Urinary bladder (tissue), 4 donors: ENCODE measurements at places on chromosomes 1 and 21.

DNA sequence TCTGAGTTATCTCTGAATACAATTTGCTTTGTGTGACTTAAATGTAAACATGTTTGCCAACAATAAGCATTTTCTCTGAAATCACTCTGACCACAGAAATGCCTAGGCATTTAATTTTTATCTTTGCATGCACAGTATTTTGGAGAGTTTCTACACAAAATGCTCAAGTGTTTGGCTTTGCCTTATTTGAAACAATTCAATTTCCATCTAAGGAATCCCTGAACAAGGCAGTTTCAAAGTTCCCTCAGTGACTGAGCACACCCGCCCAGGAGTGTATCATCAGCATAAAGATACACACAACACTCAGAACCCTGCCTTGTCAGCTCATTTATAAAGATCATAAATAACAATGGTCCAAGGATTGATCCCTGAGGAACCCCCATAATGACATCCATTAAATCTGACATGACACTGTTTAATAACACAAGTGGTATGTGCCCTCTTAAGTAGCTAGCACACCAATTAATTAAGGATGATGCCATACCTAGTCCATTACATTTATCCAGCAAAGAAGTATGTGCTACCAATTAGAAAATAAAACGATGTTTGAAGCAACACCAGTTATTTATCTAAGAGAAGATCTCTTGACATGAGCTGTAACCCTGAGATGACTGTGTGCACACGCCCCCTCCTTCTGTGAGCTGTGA is 585.8 kb downstream of the ADGRL2 start:
- no peak for DNase-seq

GRCh38 chr1:51484591-51484990 is 34.5 kb downstream of the EPS15 start:
- DNase-seq: no peak

DNA sequence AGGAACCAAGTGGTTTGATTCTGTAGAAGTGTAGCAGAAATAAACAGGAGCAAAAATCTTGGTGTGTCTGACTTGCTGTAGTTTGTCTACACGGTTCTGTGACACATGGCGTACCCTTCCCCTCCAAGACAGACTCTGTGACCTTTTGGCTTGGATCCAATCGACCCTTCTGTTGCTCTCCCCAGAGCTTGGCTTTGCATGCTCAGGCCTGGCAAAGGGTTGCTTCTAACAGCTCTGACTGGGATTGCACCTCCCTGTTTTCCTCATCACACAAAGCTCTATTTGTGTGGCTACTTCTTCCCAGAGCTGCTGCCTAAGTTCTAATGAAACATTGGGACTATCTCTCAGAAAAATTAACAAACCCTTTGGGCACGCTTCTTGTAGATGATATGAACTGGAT is 24.0 kb downstream of the NGF start:
- DNase-seq: no peak

DNA sequence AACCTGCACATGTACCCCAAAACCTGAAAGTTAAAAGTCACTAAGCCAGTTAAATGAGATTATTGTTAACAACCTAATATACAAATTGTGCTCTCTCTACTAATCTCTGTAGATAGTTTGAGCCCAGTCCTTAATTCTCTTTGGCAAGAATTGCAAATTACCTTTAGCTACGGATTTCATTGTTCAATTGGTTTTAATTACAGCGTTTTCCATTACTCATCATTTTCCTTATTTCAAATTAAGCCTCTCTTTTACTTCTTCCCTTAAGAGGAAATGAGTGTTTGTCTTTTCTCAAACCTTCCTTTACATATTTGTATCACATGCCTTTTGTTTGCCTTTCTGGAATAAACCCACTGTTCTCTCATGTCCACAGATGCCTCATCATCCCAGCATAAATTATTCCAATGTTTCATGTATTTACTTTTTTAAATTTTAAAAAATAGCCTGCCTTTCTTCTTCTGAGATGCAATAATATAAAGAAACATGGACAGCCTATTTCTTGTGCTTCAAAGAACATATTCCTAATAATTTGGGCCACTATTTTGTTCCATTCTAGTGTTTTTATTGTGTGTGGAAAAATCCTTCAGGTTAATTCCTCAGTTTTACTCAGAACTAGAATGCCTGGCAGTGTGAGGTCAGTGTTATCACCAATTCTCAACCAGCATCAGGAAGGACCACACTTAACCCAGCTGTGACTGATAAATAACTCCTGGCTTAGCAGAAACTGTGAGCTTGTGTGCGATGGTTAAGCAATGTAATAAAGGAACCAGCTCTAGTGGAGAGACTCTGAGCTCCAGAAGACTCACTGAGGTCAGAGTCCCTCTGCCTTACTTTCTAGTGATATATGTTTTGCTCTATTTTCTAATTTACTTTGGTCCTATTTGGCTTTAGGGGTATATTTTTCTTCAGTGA is 600.5 kb downstream of the LTN1 start:
- no peak for DNase-seq

GRCh38 chr1:11134251-11134897 is 34.7 kb upstream of the EXOSC10 start:
- no peak for DNase-seq

GRCh38 chr1:80837066-80837465 is 963.7 kb upstream of the ADGRL2 start:
- DNase-seq: no peak

DNA sequence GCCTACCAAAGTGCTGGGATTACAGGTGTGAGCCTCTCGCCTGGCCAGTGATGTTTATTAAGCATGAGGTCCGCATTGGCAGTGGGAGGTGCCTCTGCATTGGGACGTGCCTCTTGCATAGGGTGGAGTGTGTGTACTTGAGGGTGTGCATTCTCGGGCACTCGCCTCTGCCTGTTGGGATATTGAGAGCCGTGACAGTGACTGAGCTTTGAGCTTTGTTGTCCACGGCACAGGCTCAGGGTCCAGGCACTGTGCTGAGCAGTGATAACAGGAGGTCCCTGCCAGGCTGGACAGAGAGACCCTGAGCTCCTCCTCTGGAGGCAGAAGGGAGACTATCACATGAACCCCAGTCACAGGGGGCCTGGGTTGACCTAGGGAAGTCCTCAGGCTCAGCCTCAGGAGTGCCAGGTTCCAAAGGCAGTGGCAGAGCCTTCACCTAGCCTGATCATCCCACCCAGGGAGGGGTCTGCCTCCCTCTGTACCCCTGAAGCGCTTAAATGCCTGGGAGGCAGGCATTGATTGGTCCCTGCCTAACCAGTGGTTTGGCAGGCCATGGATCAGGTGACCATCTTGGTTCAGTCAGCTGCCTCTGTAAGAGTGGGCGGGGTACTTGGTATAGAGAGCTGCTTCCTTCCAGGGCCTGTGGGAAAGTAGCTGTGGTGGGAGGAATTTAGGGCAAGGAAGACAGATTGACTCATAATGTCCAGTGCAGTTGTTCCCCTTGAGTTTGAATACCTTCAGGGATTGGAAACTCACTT is 213.8 kb upstream of the TMEM51 start:
- DNase-seq: no peak

DNA sequence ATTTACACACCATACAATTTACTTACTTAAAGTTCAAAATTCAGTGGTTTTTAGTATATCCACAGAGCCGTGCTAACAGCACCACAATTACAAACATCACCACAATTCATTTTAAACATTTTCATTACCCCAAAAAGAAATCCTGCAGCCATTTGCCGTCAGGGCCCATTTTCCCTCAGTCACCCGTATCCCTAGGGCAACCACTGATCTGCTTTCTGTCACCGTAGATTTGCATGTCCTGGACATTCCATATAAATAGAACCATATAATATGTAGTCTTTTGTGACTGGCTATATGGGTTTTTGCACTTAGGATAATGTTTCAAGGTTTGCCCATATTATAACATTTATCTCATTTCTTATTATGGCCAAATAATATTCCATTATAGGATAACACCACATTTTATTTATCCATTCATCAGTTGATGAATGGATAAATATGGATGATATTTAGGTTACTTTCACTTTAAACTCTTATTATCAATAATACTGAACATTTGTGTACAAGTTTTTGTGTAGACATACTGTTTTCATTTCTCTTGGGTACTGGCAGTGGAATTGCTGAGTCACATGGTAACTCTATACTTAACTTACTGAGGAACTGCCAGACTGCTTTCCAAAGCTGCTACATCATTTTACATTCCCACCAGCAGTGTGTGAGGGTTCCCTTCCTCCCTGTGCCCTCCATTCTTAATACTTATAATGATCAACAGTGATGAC is 68.9 kb downstream of the ST3GAL3 start:
- no peak for DNase-seq

DNA sequence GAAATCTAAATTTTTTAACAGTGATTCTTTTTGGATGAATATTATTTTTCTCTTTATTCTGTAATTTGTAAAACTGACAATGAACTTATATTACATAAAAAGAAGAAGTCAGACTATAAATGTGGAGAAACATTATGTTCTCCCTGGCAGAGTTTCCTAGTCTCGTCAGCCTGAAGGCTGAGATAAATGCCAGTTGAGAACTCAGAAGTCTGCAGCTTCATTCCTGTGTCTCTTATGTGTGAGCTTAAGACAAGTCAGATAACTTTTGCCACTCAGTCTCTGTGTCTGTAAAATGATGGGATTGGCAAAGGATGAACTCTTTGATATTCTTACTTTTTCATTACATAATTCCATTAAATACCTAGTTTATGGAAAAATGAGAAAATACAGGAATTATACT is 568.8 kb upstream of the ZRANB2 start:
- DNase-seq: no peak

- no peak for DNase-seq
Measured at GRCh38 chr1:36934061-36934460, 100.3 kb downstream of the GRIK3 start.

DNA sequence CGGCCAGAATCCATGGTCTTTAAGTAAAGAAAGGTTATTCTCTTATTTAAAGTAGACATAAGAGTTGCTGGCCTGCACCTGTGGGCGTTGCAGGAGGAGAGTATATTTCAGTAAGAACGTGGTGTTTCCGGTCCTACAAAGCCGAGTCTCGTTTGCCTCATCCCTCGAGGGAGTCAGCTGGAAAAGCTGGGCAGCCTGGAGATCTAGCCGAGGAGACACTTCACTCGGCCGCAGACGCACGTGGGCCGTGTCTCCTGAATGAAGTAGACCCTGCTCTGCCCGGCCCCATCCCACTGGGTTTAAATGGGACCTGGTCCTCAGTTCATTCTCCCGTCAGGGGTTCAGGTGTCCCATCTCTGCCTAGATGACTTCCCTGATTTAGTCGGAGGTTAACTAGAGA is 14.9 kb downstream of the SLC45A1 start:
- DNase-seq: no peak

DNA sequence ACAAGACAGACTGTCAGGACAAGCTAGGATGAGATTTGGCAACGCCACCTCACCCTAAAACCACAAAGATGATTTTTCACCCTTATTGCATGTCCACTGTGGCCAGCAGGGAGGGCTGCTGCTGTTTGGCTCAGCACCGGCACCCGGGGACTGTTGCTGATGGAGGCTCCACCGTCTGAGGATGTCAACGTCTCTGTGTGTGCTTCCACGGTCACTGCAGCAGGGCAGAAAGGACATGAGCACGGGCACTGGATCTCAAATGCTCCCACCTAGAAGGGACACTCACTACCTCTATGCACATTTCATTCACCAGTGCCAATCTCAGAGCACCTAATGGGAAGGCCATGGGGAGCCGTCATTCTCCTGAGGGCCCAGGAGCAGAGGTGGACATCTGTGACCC is 599.6 kb downstream of the PTPRU start:
- no peak for DNase-seq

GRCh38 chr1:115373305-115373704 is 35.3 kb upstream of the NGF start:
- DNase-seq: no peak

DNA sequence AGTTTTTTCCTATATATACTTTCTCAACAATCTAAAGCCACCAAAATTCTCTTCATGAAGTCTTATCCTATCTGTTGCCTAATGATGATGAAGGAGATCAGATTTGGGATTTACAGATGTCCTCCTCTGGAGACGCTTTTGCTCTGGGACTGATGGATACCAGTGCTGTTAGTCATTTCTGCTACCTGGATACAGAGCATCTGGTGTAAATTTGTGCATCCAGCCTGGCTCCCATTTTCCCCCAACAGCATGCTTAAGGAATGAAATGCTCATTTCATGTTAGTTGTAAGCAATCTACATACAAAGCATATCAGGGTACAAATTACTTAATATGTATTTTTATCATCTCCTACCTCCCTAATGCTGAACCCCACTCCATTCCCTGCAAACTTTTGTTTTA is 57.7 kb downstream of the HNRNPR start:
- DNase-seq: no peak

DNA sequence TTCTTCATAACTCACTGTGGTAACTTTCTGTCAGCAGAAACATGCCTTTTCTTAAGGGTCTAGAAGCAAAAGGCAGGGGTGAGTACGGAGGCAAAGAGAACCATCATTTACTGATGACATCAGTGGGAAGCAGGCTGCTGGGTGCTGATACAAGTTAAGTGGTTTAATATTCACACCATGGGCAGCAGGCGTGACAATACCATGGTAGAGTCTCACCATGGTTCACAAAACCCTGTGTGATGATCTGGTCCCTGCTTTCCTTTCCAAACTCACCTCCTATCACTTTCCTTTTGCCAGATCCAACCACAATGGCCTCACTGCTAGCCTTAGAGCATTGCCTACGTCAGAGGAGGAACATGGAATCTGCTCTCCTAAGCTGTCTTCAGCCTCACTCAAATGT is 8.7 kb downstream of the MAB21L3 start:
- DNase-seq: no peak

- no peak for DNase-seq
Measured at GRCh38 chr1:101233495-101233894, 3.3 kb upstream of the S1PR1 start.

GRCh38 chr1:22889213-22889827 is 83.3 kb downstream of the LACTBL1 start:
- no peak for DNase-seq

DNA sequence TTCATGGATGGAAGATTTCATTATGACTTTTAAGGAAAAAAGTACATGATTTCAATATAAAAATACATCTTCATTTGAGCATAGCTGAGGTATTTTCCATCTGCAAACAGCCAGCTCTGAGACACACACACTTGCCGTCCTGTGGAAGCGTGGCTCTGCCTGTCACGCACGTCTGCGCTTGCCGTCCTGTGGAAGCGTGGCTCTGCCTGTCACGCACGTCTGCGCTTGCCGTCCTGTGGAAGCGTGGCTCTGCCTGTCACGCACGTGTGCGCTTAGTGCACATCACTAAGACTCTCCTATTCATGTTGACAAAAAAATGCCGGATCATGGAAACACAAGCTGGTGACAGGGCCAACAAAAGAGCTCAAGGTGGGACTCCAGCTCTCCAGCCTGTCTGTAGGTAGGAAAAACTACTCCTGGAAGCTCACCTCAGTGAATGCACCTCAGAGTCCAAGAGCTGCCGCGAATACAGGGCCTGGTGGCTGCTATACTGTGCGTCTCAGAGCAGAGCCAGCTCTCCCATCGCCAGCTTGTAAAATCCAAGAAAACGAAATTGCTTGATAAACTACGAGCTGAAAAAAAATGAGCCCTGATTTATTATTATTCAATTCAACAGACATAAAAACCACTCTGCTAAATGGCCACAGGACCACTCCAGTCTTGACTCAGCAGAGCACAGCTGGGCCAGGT is 69.3 kb downstream of the SLC37A1 start:
- no peak for DNase-seq
